ENCODE measurements at places on chromosomes 1 and 21.
A peak's percentile ranks its signal among the peaks of the same experiment; 100 is the strongest.

DNA sequence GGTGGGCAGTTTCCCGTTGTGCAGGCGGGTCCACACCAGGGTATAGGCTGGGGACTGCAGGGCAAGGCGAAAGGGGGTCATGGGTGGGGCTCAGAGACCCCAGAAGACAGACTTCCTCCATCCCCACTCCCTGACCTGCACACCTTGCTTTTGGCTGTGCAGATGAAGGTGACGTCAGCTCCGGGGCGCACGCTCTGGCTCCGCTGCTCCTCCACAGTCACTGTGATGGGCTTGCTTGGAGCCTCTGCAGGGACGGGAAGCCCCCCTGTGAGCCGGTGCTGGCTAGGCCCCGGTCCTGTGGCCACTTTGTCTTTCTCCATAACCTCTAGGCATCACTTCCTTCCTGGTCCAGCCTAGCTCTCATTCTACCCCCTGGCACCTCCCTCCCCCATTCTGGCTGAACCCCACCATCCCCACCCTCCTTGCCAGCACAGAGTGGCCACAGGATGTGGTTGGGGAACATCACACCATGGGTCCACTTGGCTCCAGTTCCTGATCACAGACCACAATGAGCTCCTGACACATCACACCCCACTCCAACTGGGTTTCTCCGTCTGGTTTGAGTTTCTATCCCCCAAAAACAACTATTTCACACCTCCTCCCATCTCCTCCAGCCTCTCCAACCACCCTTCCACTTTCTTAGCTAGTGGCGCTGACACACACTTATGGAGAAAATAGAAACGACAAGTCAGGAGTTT is 45.2 kb downstream of the LDLRAD2 start:
- no peak for DNase-seq

GRCh38 chr1:33219886-33220661 is 36.2 kb upstream of the ZNF362 start:
- no peak for DNase-seq

DNA sequence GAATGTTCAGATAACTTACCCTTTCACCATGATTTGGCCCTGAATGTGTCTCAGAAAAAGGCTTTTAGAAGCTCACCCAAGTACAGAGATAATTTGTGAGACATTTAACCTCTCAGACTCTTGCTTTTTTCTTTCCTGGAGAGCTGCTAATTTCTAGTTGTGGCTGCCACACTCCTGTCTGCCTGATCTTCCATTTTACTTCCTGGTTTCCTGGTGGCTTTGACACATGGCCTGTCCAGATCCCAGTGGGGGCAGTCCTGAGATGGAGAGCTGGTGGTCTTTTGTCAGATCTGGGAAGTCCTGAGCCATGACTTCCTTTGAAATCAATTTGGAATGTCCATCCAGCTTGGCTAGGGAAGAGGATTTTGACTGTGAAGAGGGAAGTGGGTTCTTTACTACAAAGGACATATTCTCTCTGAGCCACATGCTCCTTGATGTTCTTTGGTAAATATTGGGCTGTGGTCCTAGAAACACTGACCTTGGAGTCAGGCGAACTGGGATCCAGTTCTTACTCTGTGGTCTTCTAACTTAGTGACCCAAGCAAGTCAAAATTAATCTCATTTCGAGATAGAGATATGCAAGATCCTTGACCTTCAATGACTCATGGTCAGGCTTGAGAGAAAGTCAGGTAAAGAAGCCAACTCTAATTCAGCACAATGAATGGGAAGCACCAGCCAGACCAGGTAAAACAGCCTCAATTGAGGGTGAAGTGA is 78.0 kb upstream of the HSD17B7 start:
- no peak for DNase-seq

DNA sequence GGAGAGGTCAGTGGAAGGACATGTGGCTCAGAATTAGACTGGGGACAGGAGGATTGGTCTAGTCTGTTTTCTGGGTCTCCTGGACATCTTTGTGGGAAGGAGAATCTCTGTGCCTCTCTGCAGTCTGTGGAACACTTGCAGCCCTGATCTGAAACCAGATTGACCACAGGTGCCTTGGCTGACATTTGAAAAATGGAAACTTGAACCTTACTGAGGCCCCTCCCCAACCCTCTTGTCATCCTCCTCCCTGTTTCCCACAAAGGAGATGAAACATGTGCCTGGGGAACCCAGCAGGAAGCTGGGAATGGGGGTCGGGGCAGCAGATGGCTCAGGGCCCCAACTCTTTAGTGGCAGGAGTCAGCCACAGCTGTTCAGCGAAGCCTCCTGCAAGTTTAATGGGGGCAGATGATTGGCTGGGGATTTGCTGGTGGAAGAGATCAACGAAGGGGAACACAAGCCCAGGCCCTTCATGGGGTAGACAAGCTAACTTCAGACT is 18.1 kb downstream of the VASH2 start:
- DNase-seq = no peak

DNA sequence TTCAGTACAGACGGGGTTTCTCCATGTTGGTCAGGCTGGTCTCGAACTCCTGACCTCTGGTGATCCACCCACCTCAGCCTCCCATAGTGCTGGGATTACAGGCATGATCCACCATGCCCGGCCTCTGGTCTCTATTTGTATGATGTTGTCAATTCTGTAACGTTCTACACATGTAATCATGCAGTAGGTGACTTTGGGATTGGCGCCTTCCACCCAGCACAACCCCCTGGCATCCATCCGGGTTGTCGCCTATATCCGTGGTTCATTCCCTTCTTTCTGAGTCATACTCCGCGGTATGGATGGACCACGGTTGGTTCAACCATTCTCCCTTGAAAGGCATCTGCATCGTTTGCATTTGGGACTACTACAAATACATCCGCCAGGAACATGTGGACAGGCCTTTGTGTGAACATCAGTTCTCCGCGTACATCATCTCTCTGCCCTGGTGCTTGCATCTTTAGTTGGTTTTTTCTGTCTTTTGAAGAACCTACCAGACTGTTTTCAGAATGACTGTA is 72.1 kb downstream of the PDE9A start:
- DNase-seq = no peak

GRCh38 chr1:211247921-211248320 is 11.2 kb upstream of the RCOR3 start:
- no peak for DNase-seq

DNA sequence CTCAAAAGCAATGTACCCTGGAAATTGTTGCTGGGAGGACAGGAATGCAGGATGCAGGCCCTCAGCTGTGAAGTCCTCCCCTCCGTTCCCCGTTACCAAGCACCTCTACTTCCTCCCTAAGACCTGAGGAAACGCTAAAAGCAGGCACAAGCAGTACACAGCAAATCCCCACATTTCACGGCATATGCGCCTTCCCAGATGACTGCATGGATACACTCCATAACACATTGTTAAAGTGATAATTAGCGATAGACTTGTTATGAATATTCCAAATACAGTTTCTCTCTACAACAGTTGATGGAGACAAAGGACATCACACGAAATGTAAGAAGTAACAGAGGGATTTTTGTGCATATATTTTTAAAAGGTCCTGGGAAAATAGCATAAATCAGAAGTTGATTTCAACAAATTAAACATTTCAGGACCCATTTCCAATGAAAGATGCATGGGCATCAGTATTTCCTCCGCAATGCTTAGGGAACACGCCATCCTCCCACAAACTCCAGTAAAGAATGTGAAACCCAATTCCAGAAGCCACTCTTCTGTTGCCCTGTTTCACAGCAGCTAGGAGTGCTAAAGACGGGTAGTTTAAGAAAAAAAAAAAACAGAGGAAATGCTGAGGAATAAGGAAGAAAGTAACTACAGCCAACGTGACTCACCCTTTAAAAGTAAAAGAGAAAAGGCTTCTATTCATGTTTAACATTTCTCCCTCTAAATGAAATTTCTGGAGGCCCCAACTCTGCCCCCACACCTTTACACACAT is 75.5 kb downstream of the HIVEP3 start:
- DNase-seq = no peak

DNA sequence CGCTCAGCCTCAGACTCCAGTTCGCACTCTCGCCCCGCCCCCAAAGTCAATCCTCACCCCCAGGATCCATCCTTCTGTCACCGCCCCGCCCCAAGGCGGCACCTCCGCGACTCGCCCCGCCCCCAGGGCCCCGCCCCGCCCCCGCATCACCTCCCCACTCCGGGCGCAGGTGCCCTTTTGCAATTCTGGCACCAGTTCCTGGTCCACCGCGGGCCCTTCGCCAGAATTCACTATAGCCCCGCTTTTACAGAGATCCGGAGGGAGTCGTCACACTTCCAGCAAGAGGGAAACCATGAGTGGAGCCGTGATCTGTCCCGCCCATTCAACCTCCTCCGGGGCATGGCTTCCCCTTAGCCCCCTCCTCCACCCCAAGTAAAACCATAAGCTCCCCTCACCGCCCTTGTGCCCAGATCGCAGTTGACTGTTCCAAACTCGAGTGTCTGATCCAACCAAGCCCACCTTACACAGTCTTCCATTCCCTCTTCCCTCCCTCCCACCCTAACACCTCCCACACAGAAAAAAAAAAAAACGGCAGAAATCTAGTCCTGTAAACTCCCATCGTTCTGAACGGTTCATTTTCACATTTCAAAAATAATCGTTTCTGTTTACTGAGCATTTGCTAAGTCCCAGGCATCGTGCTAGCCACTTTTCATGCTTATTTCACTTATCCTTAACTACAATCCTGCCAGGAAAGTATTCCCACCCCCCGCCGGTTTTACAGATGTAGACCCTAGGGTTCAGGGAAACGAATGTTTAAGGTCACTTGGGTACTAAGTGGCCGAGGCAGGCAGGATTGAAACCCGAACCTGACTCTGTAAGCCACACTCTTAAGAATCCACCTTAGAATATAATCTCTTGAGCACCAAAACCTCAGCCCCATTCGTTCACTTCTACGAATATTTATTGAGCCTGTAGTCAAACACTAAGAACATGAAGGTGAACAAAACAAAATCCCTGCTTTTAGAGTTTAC is 1.3 kb upstream of the DNAJC16 start:
- DNase-seq = peak; percentile 88

GRCh38 chr1:20814534-20814871 is 27.4 kb upstream of the HP1BP3 start:
- DNase-seq = no peak

- peak; percentile 32 for DNase-seq
These were observed 1211.0 kb upstream of the ADGRL4 start for GRCh38 chr1:80217377-80217986.

GRCh38 chr1:162564762-162565218 is 3.3 kb downstream of the UAP1 start:
- DNase-seq = no peak

DNA sequence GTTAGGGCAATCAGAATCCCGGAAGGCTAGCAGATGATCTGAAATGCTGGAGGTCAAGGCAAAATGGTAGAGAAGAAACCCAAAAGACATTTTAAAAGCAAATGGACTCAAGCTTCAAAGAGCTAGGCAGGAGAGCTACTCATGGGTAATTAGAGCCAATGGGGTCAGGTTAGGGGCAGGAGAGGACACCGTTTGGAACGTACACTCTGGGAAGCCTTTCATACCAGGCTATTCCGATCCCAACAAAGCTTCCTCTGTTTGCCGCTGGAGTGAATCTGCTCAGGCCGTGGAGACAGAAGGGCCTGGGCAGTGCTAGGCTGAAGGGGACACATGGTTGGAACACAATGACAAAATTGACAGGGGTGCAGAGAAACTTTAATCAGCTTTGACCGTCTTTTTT is 346.6 kb downstream of the RPS6KC1 start:
- DNase-seq = no peak

DNA sequence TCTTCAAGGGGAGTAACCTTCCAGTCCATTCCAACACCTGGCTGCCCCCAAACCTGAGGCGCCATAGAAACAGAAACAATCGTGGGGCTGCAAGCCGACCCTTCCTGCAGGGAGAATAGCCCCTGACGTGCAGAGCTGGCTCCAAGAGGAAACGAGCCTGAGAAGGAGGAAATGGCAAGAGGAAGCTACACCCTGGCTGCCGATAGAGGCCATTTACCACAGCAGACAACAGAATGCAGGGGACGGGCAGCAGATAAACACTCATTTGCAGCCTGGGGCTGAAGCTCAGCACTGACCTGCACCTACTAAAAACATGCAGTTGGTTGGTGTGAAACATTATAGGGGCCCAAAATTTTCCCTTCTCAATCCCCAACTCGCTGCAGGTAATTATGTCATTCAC is 8.7 kb upstream of the TDRD10 start:
- no peak for DNase-seq

DNA sequence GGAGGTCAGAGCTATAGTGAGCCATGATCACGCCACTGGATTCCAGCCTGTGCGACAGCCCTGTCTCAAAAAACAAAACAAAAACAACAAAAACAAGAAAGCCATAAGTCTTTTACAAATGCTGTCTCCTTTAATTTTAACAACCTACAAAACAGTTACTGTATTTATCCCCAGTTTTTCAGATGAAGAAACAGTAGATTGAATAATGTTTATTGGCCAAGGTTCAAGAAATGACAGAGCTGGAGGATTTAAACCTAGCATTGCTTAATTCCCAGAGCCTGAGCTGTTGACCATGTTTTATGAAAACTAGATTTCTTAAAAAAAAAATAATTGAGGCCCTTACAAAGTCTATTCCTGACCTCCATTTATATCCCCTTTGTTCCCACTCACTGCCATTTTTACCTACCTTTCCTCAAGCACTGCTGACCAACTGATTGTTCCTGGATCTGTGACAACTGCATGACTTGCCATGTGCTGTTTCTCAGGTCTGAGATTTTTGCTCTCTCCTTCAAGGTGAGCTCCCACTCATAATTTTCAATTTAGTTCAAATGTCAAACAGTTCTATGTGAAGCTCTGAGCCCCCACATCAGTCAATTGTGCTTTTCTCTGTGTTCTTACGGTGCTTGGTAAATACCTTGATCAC is 140.8 kb downstream of the CHRM3 start:
- no peak for DNase-seq

DNA sequence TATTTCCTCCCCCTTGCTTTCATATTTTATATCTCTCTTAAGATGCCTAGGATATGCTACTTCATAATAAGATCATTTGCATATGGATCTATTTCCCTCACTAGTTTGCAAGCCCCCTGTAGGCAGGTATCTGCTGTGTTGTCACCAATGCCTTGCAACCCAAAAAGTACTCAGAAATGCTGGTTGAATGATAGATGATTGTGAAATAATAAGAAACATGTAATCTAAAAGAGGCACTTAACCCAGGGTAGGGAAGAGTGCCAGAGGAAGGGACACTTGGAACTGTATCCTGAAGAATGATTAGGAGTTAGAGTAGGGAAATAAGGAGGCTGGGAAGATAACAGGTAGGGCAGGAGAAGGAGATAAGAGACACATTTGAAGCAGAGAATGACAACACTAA is 12.3 kb downstream of the ATPAF1 start:
- DNase-seq = no peak

DNA sequence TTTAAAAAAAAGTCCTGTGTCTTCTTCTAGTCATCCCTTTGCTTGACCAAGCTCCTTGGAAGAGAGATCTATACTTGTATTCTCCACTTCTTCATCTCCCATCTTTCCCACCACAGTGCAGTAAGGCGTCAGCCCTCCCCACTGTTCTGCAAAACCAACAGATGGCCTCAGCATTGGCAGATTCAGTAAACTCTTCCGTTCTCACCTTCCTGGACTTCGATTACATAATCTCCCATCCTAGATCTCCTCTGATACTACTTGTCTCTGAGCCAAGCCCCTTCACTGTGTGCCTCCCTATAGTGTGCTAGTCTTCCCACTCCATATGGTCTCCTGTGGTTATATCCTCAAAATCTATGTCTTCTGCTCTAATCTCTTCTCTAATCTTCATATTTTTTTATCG is 1.6 kb upstream of the COLGALT2 start:
- DNase-seq = no peak

Measured in skin of body (tissue), 3 donors.